ENCODE measurements at places on chromosomes 6 and 20. TPM values are rescaled to one million over a fixed set of nuclear protein-coding genes. Genes with fewer than 3 reads are reported as not detected.

Gene MCM8
- 4.7 TPM for total RNA-seq

Gene CD2AP
- total RNA-seq = 10.7 TPM

Gene FOXQ1
- total RNA-seq = not detected

Gene GLYATL3
- not detected for total RNA-seq

Gene ZC2HC1B
- not detected for total RNA-seq

Gene MCCD1
- total RNA-seq = not detected

Gene RING1
- total RNA-seq = 12.6 TPM
